Activated CD4-positive, CD25-positive, alpha-beta regulatory T cell treated with anti-CD3 and anti-CD28 coated beads, Interleukin-2, amount 50 U/mL, for 72 hours (primary cell): ENCODE measurements at places on chromosomes 2 and 18.

- DNase-seq, result no peak
Observed at GRCh38 chr2:230471074-230471473, 55.1 kb downstream of the SP100 start.

GRCh38 chr2:178213991-178214390 is 19.7 kb downstream of the OSBPL6 start:
- no peak for DNase-seq

GRCh38 chr2:17788773-17789172 is 27.5 kb upstream of the MSGN1 start:
- no peak for DNase-seq

- peak; percentile 53 for DNase-seq
Observed at GRCh38 chr2:85852937-85853498, 35.8 kb downstream of the ST3GAL5 start.

DNA sequence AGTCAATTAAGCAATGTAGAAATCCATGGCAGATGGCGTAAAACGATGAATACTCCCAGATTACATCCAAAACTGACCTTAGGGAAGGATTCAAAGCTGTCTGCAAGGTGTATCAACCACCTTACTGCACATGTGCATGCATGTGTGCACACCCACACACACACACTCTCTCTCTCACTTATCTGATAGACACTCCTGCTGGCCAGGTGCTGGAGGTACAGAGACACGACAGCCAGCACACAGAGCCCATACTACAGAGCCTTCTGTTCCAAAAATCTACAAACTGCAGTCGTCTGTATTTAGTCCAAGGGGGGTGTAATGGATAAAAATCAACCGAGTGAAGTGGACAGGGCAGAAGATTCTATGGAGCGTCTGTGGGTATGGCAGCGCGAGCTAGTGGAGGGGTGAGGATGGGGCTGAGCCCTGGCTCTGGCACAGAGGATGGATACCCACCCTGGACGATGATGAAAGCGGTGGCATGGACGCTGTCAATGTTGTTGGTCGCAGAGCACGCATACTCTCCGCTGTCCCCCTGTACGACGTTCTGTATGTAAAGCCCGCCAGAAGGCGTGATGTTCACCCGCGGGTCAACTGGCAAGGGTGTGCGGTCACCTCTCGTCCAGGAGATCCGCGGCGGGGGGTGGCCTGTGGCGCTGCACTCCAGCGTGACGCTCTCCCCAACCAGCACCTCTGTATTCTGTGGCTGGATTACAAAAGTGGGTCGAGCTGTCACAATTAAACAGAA is 78.4 kb downstream of the PXDN start:
- no peak for DNase-seq

DNA sequence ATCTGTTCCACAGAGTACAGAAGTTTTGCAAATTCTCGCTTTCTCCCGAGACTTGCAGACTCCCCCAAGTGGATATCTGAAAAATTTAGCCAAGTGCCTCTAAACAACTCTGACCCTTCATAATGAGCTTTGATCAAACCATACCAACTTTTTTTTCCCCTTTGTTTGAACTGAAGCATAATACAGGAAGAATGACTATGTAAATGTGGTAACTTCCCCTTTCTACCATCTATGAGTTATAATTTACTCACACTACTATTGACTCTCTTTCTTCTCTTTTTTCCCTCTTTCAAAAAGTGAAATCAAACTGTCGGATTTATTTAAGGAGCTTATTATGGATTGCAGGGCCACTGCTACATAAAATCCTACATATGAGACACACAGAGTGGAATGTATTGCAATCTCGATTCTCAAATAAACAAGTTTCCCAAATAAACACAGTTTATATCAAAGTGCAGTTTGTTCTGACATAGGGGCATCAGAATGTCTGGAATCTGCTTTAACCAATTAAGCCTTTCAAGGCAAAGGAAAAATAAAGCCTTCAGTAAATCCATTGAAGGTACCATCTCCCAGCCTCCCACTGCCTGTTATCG is 1.4 kb upstream of the ZNF804A start:
- no peak for DNase-seq

DNA sequence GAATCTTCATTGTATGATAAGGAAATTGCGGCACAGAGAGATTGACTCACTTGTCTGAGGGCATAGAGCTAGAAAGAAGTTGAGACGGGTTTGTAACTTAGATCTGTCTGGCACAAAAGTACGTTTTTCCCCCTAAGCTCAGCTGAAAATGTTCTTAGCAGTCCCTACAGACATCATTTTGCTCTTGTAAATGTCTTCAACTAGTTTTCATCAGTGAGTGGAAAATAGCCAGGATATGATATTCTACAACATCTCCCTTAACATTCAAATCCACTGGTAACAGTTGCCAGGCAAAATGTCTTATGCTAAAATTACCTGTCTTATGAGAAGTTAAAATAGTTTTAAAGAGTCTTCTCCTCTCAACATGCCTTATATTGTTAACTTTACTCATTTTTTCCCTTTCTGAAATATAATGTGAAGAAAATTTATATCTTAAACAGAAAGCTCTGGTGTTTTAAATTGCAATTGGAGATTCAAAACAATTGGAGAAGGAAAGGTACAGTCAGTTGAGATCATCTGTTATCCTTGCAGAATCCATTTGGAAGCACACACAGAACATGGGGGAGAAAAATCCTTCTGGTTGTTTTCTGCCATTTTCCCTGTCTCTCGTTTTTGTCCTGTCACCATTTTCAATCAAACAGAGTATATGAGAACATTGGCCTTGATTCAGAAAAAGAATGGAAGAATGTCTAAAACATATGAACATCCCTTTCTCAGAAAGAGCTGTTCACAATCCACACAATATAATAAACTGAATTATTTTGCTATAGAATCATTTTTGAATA is 255.0 kb downstream of the TRIB2 start:
- DNase-seq, result no peak

- DNase-seq, result no peak
Observed at GRCh38 chr2:101112772-101113157, 38.4 kb downstream of the TBC1D8 start.

DNA sequence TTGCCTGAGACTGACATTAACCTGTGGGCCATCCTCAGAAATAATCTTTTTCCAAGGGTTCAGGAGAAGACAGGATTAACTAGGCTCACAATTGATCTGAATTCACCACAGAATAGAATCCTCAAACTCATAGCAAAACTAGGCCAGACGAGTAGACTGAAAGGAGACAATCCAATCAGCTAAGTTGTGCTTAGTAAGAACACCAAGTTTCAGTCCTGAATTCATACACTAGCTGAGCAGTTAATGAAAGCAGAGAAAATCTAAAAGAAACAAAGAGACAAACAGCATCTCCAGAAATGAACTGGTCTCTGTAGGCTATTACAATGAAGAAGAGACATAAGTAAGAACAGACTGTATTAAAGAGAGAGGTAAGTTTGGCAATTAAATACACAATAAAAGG is 89.5 kb downstream of the GORASP2 start:
- no peak for DNase-seq

DNA sequence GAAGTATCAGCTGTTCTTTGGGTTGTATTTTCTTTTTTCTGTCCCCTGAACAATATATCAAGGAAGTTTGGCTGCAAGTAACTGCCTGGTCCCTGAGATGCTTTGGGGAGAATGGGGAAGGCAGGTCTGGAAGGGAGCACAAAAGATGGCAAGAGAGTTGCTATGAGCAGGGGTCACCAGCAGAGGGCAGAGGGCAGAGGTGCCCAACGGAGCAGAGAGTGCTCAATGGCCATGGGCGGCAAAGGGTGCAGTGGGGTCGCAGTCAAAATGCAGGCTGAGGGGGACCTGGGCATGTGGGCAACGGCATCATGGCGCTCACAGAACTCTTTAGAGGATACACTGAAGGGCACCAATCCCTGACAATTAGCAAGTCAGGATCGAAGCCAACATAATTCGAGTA is 107.7 kb upstream of the ATP8B1 start:
- no peak for DNase-seq
